ENCODE measurements at places on chromosomes 3 and 15. TPM values are rescaled to one million over a fixed set of nuclear protein-coding genes. Genes with fewer than 3 reads are reported as not detected.

The CHST14 gene
- total RNA-seq = 13.3 TPM

The LRRIQ4 gene
- 0.15 TPM for total RNA-seq

The CACNA2D2 gene
- total RNA-seq = 0.73 TPM

The KAT2B gene
- 48.8 TPM for total RNA-seq

All from CD8-positive, alpha-beta memory T cell (primary cell).